ENCODE measurements at places on chromosomes 3 and 15.
A peak's percentile ranks its signal among the peaks of the same experiment; 100 is the strongest.

DNA sequence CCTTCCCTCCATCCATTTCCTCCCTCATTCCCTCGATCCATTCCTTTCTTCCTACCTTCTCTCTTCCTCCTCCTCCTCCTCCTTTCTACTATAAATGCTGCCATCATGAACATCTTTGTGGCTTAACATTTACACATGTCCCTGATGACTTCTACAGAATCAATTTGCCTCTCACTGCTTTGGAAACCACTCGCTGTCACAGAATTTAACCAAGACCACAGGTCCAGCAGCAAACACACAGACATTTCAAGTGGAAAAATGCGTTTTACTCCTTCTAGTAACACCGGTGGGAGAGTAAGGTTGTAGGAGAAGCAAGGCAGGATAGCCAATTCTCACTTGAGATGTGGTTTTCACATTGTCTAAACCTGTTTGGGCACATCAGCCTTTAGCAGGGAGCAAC is 101.4 kb upstream of the LRIG1 start:
- H3K27ac ChIP-seq: no peak overlapping the region
- peaks cover 3% of the 10 kb centered on the region for H3K4me1 ChIP-seq
- no peak overlapping the region for H3K4me3 ChIP-seq
- H3K36me3 ChIP-seq: no peaks in the 10 kb centered on the region

DNA sequence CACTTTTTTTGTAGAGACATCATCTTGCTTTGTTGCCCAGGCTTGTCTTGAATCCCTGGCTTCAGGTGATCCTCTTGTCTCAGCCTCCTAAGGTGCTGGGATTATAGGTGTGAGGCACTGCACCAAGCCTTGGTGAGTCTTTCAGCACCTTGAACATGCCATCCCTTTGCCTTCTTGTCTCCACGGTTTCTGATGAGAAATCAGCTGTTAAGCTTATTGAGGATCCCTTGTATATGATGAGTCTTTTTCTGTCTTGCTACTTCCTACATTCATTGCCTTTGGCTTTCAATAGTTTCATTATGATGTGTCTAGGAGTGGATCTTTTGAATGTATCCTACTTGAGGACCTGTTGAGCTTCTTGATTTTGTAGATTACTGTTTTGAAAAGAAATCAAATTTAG is 35.9 kb upstream of the TMCC1 start:
- no peak overlapping the region for H3K27ac ChIP-seq
- peaks cover 5% of the 10 kb centered on the region for H3K27me3 ChIP-seq
- H3K36me3 ChIP-seq: no peaks in the 10 kb centered on the region

- no peaks in the 10 kb centered on the region for H3K27me3 ChIP-seq
- H3K4me1 ChIP-seq: peaks cover 5% of the 10 kb centered on the region
- peak; percentile 60 for DNase-seq
- no peaks in the 10 kb centered on the region for H3K36me3 ChIP-seq
- peak overlapping the region; percentile 75 for H3K27ac ChIP-seq
These were observed 219.8 kb downstream of the CTNNB1 start for GRCh38 chr3:41418961-41419691.

DNA sequence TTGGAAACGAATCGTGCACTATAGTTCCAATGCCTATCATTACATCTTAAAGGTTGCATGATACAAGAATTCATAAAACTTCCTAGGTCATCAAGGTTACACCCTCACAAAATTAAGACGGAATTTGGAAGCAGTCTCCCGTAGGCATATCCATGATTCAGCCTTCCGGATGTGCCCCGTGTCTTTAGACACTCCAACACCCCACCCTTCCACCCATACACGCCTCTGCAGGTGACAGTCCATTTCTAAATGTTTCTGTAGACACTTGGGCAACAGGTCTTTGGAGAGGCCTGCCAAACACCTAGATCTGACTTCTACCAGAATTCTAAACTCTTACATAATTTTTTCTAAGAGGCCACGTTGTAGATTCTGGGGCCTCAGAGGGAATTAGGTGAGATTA is 49.8 kb downstream of the LDHAL6B start:
- no peak for DNase-seq
- no peaks in the 10 kb centered on the region for H3K27me3 ChIP-seq
- peaks cover 97% of the 10 kb centered on the region for H3K36me3 ChIP-seq
- peaks cover 5% of the 10 kb centered on the region for H3K4me1 ChIP-seq

GRCh38 chr3:122200661-122201060 is 17.2 kb downstream of the CASR start:
- no peaks in the 10 kb centered on the region for H3K4me1 ChIP-seq
- no peaks in the 10 kb centered on the region for H3K36me3 ChIP-seq

- no peak for DNase-seq
- H3K27ac ChIP-seq: no peak overlapping the region
- no peaks in the 10 kb centered on the region for H3K36me3 ChIP-seq
- peak overlapping the region; percentile 75 for H3K4me3 ChIP-seq
- H3K27me3 ChIP-seq: peaks cover 56% of the 10 kb centered on the region
- H3K4me1 ChIP-seq: peaks cover 13% of the 10 kb centered on the region
These were observed 750 bp downstream of the PODXL2 start for GRCh38 chr3:127629467-127630403.

DNA sequence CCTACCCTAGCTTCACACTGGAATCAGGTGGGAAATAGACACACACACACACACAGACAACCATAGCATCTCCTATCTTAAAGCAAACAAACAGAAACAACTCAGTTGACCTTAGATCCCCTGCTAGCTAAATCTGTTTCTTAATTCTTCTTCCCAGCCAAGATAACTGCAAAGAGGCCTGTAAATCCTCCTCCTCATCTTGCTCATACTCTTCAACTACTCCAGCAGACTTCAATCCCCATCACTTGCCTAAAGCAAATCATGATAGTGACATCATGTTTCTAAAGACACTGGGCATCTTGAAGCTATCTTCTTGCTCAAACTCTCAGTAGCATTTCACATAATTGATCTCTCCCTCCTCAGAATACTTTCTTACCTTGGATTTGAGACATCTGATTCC is 303.0 kb downstream of the RBMS3 start:
- peak; percentile 30 for DNase-seq
- H3K27me3 ChIP-seq: no peaks in the 10 kb centered on the region
- no peak overlapping the region for H3K4me3 ChIP-seq
- no peaks in the 10 kb centered on the region for H3K36me3 ChIP-seq
- no peaks in the 10 kb centered on the region for H3K4me1 ChIP-seq

DNA sequence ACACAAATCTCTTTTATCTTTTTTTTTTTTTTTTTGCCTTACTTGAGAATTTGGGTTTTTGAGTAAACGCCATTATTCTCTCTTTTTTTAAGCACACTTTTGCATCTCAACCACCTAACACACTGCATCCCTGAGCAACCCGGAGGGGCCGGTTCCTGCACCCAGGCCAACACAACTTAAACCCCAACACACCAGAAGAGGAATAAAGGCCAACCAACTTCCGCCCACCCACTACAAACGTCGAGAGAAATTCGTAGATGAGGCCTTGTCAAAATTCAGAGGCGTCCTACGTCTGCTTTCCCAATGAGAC is 389 bp upstream of the CCNB2 start:
- DNase-seq: no peak
- no peaks in the 10 kb centered on the region for H3K27me3 ChIP-seq
- H3K27ac ChIP-seq: peak overlapping the region; percentile 57
- peaks cover 10% of the 10 kb centered on the region for H3K36me3 ChIP-seq
- peaks cover 6% of the 10 kb centered on the region for H3K4me1 ChIP-seq
- no peak overlapping the region for H3K4me3 ChIP-seq

GRCh38 chr15:52483707-52484106 is 45.0 kb downstream of the MYO5A start:
- H3K4me1 ChIP-seq: peaks cover 9% of the 10 kb centered on the region
- peak; percentile 16 for DNase-seq
- no peaks in the 10 kb centered on the region for H3K36me3 ChIP-seq
- H3K27ac ChIP-seq: peak overlapping the region; percentile 40
- no peaks in the 10 kb centered on the region for H3K27me3 ChIP-seq
- no peak overlapping the region for H3K4me3 ChIP-seq

- H3K4me1 ChIP-seq: peaks cover 7% of the 10 kb centered on the region
- peaks cover under 1% of the 10 kb centered on the region for H3K36me3 ChIP-seq
- no peaks in the 10 kb centered on the region for H3K27me3 ChIP-seq
- peak overlapping the region; percentile 81 for H3K27ac ChIP-seq
These were observed 897 bp downstream of the RAD54L2 start for GRCh38 chr3:51539291-51539941.

DNA sequence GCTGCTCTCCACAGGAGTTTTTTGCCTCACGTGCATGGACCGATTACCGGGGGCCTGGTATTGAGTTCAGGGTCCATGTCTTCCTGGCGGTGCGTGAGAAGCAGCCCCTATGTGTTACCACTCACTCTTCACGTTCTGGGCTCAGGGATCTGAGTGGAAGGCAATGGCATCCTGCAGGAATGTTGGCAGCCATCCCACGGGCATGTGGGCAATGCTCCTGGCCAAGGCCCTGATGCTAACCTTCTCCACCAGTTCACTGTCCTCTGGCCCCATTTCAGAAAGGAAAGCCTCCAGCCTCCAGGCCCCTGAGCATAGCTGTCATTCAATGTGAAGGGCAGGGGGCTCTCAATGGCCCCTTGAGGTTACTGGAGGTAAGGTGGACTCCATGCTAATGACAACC is 43.0 kb upstream of the KY start:
- no peaks in the 10 kb centered on the region for H3K36me3 ChIP-seq
- H3K27me3 ChIP-seq: no peaks in the 10 kb centered on the region
- no peak for DNase-seq

GRCh38 chr3:61226166-61226686 is 25.0 kb downstream of the FHIT start:
- DNase-seq: no peak
- no peaks in the 10 kb centered on the region for H3K4me1 ChIP-seq
- H3K36me3 ChIP-seq: no peaks in the 10 kb centered on the region
- no peak overlapping the region for H3K4me3 ChIP-seq
- no peaks in the 10 kb centered on the region for H3K27me3 ChIP-seq
- no peak overlapping the region for H3K27ac ChIP-seq

DNA sequence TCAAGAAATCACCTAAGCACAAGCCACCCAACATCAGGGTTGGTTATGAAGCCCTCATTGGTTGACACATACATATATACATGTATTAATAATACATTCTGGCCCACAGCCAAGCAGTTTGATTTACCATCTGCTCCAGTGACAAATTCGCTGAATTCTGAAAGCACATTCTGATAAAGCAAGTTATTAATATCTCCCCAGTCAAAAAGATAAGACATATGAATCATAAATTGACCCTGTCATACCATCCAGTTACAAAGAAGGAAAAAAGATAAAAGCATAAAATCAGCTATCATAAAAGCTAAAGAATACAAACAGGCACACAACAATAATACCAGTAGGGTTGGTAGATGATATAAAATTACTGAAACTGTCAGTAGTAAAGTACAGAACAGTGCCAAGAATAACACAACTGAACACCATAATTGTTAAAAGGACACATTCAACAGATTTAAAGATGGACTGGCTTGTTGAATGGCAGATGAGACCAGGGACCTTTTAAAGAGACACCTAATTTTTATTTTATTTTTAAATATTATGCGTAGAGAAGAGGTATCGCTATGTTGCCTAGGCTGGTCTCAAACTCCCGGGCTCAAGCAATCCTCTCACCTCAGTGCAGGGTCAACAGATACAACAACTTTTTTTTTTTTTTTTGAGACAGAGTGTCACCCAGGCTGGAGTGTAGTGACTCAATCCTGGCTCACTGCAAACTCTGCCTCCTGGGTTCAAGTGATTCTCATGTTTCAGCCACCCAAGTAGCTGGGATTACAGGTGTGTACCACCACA is 7.7 kb downstream of the SNX4 start:
- no peaks in the 10 kb centered on the region for H3K4me1 ChIP-seq
- peaks cover 62% of the 10 kb centered on the region for H3K36me3 ChIP-seq
- H3K4me3 ChIP-seq: no peak overlapping the region

GRCh38 chr3:32352563-32352962 is 39.1 kb upstream of the CMTM7 start:
- H3K36me3 ChIP-seq: no peaks in the 10 kb centered on the region
- H3K4me3 ChIP-seq: no peak overlapping the region
- no peak for DNase-seq

DNA sequence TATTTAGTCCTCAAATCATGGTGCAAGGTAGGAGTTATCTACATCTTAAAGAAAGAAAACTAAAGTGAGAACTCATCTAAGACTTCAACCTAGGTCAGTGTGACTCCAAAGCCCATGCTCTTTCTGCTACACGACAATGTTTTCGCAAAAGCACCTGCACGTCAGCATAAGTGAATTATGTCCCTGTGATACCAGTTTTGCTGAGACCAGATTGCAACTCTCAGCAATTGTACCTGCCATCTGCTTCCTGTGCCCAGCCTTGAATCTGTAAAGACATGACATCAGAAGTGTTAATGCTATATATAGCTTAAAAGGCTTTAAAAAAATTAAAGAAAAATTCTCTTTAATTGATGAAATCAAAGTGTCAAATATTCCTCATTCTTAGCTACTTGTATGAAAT is 43.4 kb downstream of the RETNLB start:
- H3K27me3 ChIP-seq: peaks cover 6% of the 10 kb centered on the region
- no peak overlapping the region for H3K27ac ChIP-seq
- H3K4me1 ChIP-seq: no peaks in the 10 kb centered on the region
- DNase-seq: no peak
- H3K36me3 ChIP-seq: no peaks in the 10 kb centered on the region
- no peak overlapping the region for H3K4me3 ChIP-seq

- no peak for DNase-seq
- no peak overlapping the region for H3K4me3 ChIP-seq
- no peaks in the 10 kb centered on the region for H3K4me1 ChIP-seq
- no peaks in the 10 kb centered on the region for H3K36me3 ChIP-seq
- H3K27me3 ChIP-seq: no peaks in the 10 kb centered on the region
- H3K27ac ChIP-seq: no peak overlapping the region
These were observed 48.7 kb downstream of the NMNAT3 start for GRCh38 chr3:139629033-139629432.

- no peak overlapping the region for H3K4me3 ChIP-seq
- no peak overlapping the region for H3K27ac ChIP-seq
- no peaks in the 10 kb centered on the region for H3K4me1 ChIP-seq
- no peak for DNase-seq
- H3K36me3 ChIP-seq: no peaks in the 10 kb centered on the region
- no peaks in the 10 kb centered on the region for H3K27me3 ChIP-seq
These were observed 56.3 kb downstream of the TNFAIP8L3 start for GRCh38 chr15:51038162-51038973.

DNA sequence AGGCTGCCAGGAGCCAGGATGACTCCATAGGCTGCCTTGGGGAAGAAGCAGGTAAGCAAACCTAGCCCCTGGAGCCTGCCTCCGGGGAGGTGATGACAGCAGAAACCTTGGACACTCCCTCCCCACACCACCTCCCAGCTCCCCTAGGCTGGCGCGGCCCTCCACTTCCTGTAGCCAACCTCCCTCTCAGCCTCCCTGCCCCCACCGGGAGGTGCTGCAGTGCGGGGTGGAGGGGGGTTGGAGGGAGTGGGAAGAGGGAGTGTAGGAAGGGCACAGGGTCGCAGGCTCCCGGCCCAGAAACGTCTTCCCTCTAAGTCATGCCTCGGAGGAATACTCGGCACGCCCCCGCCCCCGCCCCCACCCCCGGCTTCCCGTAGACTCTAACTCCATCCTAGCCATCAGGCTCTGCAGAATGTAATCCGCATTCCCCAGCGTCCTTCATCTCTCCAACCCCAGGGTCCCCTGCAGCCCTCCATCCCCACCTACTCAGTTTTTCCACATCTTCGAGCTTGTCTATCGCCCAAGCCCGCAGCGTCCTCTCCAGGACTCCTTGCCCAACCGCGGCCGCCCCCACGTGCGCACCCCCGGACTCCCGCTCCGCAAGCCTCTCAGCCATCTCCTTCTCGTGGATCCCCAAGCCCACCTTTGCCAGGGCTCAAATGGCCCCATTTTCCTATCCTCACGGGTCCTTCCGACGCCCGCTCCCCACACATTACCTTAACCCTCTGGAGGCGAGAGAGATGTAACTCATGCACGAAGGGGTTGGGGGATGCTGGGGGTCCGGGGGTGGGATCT is 528 bp downstream of the LPCAT4 start:
- H3K36me3 ChIP-seq: peaks cover 22% of the 10 kb centered on the region
- DNase-seq: peak; percentile 49
- no peaks in the 10 kb centered on the region for H3K27me3 ChIP-seq
- H3K27ac ChIP-seq: no peak overlapping the region
- peaks cover 12% of the 10 kb centered on the region for H3K4me1 ChIP-seq
- H3K4me3 ChIP-seq: peak overlapping the region; percentile 63

Measured in mesenchymal stem cell (in vitro differentiated cells and primary cell).